ENCODE measurements at places on chromosomes 16 and 17. TPM values are rescaled to one million over a fixed set of nuclear protein-coding genes. Genes with fewer than 3 reads are reported as not detected.

The SGCA gene
- 0.92 TPM for total RNA-seq

The KRTAP1-3 gene
- not detected for total RNA-seq

The MT1A gene
- total RNA-seq, result 12.1 TPM

The HBM gene
- not detected for total RNA-seq

The SDR42E1 gene
- 2.3 TPM for total RNA-seq

The ESRP2 gene
- 0.05 TPM for total RNA-seq

The CTRB2 gene
- not detected for total RNA-seq

The ZFHX3 gene
- total RNA-seq, result 7.6 TPM

The PPY gene
- total RNA-seq, result not detected

The OTOA gene
- not detected for total RNA-seq

The MYL11 gene
- total RNA-seq, result not detected

The VMO1 gene
- 1.5 TPM for total RNA-seq

The USP43 gene
- total RNA-seq, result 4.5 TPM

The TBC1D3E gene
- not detected for total RNA-seq
